Stimulated activated CD8-positive, alpha-beta memory T cell treated with anti-CD3 and anti-CD28 coated beads, Interleukin-15, amount 100 ng/mL, for 1 hour (primary cell): ENCODE measurements at places on chromosomes 4 and X.

DNA sequence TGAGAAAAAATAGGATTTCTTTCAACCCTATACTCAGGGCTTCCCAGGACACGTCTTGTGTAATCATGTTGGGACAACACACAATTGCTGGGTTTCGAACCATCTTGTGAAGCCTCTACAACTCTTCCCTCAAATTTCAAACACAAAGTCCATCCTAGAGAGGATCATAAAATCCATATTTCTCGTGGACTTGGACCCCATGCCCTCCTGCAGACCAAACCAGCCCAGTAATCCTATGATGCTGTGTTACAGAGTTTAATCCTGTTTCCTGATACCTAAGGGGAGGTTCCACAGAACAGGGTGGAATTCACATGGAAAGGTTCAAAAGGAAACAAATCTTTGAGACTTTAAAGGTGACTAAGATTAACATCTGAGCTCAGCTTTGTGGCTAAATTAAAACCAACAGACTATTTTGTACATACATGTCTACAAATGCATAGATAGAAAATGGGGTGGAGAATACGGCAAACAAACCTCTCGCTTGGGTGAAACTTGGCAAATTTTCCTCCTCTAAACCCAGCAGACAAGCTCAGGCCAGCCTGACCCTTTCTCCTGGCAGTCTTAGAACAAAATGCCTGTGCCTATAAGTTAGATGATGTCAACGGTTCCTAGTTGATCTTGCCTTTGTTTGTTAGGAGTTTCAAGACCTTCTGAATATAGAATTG lies 38.1 kb downstream of the EGFL6 start:
- no peak for DNase-seq

GRCh38 chrX:150203248-150203645 lies 159.9 kb upstream of the MAMLD1 start:
- no peak for DNase-seq

DNA sequence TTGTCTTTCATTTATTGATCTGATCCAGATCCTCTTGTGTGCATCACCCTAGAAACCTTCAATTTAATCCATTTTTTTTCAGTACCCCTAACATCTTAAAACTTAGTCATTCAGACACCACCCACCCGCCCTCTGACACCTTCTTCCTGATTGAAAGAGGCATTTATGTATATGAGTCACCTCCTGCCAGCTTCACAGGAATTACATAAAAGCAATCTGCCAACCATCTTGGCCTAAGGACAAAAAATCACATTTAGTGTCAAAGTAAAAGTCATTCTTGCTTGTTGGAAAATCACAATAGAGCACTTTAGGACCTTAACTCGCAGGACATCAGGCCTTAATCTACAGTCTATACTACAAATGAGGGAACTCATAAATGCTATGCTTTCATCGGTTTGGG lies 52.1 kb downstream of the NDST3 start:
- no peak for DNase-seq

GRCh38 chrX:67693928-67694327 lies 150.1 kb downstream of the AR start:
- DNase-seq: no peak

DNA sequence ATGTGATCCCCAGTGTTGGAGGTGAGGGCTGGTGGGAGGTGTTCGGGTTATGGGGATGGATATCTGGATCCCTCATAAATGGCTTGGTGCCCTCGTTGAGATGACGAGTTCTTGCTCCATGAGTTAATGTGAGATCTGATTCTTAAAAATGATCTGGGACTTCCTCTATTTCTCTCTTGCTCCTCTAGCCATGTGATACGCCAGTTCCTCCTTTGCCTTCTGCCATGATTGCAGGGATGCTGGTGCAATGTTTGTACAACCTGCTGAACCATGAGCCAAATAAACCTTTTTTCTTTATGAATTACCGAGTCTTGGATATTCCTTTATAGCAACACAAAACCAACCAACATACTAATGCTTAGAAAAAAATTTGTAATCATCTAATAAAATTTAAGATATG lies 56.6 kb downstream of the STAP1 start:
- DNase-seq: no peak

DNA sequence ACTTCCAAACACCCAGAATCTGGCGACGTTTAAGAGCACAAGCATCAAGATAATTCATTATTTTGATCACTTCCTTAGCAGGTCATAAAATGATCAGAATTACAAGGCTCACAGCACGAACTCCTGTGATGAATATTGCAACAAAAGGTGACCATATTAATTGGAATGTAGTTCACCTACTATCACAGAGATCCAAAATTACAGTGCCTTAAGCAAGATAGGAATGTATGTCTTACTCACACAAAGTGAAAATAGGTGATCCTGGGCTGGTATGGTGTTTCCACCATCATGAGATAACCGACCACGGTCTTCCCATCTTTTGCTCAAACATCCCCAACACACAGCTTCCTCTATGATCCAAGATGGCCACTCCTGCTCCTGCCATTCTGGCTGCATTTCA lies 131.2 kb downstream of the SCFD2 start:
- DNase-seq: no peak

DNA sequence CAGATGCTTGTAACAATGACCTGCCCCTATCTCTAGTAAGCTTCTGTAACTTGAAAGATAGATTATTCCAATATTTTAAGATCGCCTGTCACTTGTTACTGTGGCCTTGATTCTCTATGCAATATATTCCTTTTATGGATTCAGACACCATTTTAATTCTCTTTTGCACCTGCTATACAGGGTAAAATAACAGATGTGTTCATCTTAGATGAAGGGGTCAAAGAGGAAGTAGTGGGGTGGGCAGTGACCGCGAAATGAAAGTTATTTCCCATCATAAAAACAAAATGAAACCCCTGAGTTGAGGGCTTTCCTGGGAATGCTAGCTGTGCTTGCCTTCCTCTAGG lies 175.9 kb downstream of the TSPAN5 start:
- no peak for DNase-seq

DNA sequence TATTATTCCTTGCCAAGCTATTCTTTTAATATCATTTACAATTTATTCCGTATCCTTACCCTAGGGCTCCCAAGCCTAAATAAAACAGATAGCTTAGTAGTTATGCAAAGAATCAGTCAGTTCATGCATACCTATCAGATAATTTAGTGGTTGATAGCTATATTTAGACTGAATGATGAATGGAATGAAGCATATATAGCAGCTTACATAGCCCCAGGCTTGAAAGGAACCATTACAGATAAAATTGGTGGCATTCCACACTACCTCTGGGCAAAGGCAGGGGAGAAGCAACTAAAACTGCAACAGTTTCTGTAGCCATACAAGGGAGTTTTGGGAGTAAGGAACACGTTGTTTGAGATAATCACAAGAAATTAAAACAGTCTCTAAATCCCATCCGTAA lies 2.7 kb downstream of the ACE2 start:
- no peak for DNase-seq

DNA sequence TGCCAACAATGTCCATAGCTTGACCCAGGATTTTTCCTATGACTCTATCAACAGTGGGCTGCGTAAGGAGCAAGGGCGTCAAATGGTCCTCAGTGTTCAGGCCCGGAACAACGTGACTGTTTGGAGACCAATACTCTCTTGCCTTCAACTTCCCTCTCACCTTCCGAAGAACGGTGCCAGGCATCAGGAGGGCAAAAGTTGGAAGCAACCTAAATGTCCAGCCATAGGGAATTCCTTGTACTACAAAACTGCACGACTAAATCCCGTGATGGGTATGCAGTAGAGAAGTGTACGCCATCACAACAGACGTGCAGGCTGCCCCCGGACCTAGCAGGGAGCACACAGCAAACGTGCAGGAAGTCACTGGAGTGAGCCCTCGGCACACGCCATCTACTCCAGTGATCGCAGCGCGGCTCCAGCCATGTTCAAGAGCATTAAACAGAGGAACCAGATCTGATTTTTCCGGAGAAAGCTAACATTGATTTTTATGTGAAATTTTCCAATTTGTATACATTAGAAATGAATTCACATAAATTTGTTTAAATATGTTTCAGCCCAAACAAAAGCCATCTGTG lies 79.0 kb downstream of the JAKMIP1 start:
- no peak for DNase-seq

- no peak for DNase-seq
Observed at GRCh38 chr4:48752246-48752645, 27.8 kb downstream of the FRYL start.

- peak; percentile 53 for DNase-seq
Observed at GRCh38 chrX:129925305-129926092, 19.5 kb downstream of the UTP14A start.

- no peak for DNase-seq
Observed at GRCh38 chrX:35150642-35151239, 208.1 kb downstream of the FAM47B start.

DNA sequence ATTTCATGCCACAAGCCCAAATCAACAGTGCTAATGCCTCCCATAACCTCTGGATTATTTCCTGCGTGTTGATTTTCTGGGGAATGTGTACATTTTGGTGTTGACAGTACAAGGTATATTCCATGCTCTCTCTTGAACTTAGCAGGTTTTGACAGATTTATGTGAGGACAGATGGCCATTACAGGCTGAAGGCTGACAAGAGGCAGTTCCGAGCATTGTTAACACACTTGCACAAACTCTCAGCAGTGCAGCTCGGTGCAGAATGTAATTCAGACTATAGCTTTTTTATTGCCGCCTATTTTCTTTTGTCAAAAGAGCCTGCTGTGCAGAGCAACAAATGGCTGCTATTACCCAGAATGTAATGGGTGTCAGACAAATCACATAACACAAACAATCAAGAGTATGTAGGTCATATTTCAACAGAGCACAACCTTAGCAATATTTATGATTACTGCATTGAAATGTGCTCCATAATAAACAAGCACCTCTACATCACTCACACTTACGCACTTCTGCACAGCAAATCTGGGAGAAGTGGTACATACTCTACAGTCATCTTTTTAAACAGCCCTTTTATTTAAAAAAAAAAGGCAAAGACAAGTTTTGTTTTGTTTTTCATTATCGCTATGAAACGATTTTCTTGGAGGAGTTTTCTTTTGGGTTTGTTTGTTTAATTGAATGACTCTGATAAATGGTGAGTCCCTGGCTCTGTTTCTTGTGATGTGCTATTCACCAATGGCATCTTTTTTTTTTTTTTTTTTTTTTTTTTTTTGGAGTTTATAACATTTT lies 71.6 kb downstream of the PPARGC1A start:
- no peak for DNase-seq

GRCh38 chr4:176013476-176014247 lies 52.0 kb upstream of the WDR17 start:
- no peak for DNase-seq

GRCh38 chr4:105633241-105633640 lies 75.2 kb downstream of the INTS12 start:
- no peak for DNase-seq

DNA sequence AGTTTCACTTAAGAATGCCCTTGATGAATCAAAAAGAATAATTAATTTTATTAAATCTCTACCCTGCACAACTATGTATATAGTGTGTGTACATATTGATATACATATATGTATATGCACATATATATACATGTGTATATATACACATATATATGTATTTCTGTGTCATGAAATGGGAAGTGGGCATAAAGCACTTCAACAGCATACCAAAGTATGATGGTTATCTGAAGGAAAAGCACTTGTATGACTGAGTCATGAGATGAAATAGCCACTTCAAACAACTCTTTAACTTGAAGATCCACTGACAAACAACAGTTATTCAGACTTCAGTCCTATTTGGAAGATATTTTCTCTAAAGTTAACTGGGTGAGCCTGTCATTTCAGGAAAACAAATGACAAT lies 16.3 kb downstream of the RNF128 start:
- DNase-seq: no peak

GRCh38 chr4:89196056-89196674 lies 84.8 kb downstream of the TIGD2 start:
- DNase-seq: no peak
